ENCODE measurements at places on chromosomes 5 and 9.
A peak's percentile ranks its signal among the peaks of the same experiment; 100 is the strongest.

- no peak for DNase-seq
Observed at GRCh38 chr5:133050521-133050920, 1.3 kb upstream of the HSPA4 start.

GRCh38 chr5:151660616-151661495 is 25.9 kb downstream of the SPARC start:
- no peak for DNase-seq

GRCh38 chr5:139343476-139343875 is 1.8 kb downstream of the PAIP2 start:
- no peak for DNase-seq

GRCh38 chr5:137622850-137623249 is 113.0 kb downstream of the KLHL3 start:
- DNase-seq: no peak

GRCh38 chr5:139966856-139967255 is 76.2 kb downstream of the NRG2 start:
- no peak for DNase-seq

DNA sequence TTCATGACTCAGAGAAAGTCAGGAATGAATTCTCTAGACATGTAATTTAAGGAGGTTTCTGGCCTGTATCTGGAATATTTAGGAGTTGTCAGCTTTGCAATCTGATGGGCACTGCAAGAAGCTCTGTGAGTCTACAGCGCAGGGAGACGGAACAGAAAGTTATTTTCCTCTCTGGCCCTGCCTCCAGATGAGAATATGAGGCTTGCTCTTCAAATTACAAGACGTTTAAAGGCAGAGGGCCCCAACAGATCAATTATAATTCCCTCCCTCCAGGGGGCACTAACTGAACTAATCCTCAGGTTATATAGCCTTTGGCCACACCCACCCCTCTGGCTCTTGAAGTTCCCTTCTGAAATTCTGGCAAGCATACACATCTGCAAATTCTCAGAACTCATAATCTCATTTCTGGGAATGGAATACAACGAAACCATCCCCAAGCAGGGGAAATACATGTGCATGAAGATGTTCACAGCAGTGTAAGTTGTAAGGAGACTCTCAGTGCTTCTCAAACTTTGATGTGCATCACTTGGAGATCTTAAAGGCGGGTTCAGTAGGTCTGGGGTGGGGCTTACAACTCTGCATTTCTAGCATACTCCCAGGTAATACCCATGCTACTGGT is 307.6 kb downstream of the CWC27 start:
- DNase-seq: peak; percentile 55

GRCh38 chr5:109901628-109901981 is 211.9 kb downstream of the MAN2A1 start:
- no peak for DNase-seq

DNA sequence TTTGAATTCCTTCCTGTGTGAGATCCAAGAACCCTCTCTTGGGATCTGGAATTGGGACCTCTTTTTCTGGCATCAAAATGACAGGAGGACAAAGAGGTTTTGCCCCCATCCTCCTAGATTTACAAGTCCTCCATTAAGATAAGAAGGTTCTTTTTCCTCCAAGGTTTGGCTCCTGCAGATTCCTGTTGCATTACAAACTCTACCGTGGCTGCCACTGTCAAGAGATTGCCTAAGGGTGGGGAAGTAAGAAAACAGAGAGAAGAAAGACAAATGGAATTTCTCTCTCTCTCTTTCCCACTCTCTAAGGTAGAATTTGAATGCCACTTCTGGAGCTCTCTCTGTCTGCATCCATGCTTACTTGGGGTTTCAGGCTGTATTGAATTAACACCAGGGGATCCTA is 12.0 kb upstream of the SVEP1 start:
- no peak for DNase-seq

- no peak for DNase-seq
Observed at GRCh38 chr9:3909966-3910650, 384.3 kb upstream of the RFX3 start.

DNA sequence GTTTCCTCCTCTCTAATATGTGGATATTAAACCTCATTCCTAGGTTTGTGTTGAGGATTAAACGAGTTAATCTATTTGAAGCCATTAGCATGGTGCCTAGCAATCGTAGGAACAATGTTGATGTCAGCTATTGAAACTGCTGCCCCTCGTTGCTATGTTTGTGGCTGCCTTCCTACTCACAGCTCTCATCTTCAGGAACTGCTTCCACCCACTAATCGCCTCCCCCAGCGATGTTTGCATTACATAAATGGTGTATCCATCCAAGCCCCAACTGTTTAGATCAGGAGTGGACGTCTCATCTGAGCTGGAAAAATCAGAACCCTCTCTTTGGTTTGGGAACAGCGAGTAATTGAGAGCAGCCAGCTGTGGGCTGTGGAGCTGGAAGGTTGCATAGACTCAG is 416.6 kb downstream of the ARHGEF28 start:
- DNase-seq: no peak

- no peak for DNase-seq
Observed at GRCh38 chr9:8653855-8654254, 854.3 kb upstream of the DMAC1 start.

DNA sequence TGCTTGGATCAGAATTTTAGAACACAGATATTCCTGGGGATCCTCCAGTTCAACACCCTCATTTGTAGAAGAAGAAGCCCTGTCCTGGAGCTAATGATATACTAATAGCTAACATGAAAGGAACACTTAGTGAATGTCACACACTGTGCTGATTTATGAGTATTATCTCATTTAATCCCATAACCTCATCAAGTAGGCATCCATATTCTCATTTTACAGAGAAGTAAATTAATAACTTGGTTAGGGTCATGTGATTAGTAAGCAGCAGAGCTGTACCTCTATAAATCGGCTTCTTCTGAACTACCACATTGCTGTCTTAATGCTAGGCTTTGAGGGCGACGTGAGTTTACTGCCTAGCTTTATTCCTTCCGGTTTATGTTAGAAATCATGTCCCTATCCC is 6.0 kb downstream of the TTC23L start:
- DNase-seq: no peak

- no peak for DNase-seq
Observed at GRCh38 chr9:15642369-15642962, 89.6 kb downstream of the CCDC171 start.

GRCh38 chr5:57455511-57456455 is 26.8 kb downstream of the ACTBL2 start:
- DNase-seq: no peak

DNA sequence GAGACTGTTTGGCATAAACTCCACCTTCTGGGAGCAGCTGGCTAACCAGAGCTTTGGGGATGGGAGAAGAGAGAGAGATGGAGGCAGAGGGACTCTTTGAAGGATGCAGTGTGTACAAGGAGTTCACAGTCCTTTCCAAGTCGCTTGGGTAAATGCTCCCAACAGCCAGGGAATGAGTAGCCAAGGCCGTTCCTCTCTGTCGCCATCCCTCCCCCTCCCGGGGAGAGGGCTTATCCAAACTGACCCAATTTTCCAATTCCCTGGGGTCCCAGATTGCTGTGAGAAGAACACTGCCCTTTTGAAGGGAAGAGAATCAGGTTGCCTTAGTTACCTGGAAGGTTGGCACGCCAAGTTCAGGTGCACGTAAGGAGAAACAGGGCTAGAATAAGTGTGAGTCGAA is 7.9 kb downstream of the WWC1 start:
- DNase-seq: no peak

GRCh38 chr5:90548069-90548593 is 10.5 kb upstream of the ADGRV1 start:
- DNase-seq: no peak

DNA sequence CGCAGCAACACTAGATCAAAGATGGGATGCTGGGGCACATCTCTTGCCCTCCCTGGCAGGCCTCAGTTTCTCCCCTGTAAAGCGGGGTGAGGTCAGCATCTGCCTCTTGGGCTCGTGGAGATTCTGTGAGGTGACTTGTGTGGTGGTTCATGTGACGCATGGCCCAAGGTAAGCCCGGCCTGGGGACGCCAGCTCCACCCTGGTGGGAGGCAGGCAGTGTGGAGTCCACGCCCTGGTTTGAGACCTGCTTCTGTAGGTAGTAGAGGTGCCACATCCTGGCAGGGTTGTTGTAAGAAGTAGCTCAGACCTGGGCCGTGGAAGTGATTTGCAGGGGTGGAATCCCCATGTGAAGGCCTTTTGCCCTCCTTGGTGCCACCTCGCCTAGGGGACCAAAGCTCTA is 101.5 kb downstream of the DAB2IP start:
- DNase-seq: no peak

DNA sequence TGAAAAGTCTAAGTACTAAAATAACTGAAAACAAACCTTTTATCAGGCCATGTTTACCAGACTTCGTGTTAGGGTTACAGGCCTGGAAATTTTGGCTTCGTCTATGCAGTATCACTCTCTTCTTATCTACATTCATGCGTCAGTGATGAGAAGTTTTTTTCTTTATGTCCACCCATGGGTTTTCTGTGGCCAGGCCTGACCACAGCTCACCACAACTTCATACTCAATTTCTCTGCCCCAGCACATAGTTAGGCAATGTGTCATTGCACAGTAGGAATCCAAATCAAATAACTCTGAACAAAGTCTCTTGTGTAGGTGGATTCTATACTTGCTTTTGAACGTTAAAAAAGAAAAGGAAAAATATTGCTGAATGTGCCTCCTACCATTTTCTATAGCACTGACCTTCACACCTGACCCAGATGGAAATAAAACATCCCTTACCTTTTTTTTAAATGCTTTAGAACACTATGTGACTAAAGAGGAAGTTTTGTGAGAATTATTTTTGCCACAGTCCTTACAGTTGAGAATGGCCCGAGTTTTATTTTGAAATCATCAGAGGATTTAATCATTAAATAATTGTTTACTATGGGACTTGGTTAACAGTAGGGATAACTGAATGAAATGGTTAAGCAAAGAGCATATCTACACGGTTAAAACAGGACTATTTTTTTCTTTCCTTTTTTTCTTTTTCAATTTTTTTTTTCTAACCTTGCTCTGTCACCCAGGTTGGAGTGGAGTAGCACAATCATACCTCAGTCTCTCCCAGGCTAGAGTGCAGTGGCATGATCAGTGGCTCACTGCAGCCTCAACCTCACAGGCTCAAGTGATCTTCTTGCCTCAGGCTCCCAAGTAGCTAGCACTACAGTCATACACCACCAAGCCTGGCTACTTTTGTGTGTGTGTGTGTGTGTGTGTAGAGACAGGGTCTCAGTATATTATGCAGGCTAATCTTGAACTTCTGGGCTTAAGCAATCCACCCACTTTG is 1247.0 kb upstream of the ACO1 start:
- DNase-seq: no peak

GRCh38 chr5:88452820-88453219 is 184.2 kb upstream of the TMEM161B start:
- DNase-seq: no peak

DNA sequence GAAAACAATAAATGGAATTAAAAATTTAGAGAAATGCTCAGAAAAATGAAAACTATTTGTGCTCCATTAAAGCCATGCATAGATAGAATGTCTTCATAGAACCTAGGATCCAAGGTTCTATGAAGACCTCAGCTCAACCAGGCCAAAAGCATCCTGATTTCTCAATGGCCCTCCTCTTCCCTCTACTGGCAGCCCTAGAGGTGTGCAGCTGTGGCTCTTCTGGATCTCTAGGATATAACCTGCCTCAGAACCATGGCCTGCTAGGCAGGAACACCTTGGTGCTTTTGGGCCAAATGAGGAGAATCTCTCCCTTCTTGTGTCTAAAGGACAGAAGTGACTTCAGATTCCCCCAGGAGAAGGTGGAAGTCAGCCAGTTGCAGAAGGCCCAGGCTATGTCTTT is 15.1 kb downstream of the IFNA1 start:
- no peak for DNase-seq

GRCh38 chr9:2128618-2129017 is 113.5 kb downstream of the SMARCA2 start:
- no peak for DNase-seq

DNA sequence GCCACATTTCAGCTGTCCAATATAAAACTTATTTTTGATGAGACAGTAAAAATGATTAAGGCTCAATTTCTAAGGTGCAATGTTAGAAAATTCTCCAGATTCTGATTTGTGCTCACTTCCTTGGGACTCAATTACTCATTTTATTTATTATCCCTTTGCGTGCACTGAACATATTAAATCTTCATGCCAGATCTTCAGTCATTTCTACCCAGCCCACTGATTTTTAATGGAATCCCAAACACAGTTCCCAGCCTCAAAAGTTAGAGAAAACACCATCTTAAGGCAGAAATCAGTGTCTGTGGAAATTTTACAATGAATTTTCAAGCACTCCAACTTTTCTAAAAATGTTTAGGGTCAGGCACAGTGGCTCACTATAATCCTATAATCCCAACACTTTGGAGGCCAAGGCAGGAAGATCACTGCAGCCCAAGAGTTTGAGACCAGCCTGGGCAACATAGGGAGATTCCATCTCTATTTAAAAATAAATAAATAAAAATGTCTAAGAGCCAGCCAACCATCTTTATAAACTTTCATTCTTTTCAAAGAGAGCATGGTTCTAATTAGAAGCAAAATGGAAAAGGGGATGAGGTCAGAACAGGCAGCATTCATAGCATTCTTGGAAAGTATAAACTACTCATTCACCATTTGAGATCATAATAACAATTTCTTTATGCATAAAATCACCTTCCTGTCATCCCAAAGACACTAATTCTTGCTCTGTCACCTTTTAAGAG is 53.7 kb downstream of the TLE1 start:
- DNase-seq: no peak

GRCh38 chr9:114155263-114155994 is at the start of gene COL27A1:
COL27A1 (plus strand) TSS chr9:114155537; CDS start chr9:114155951, 414 bp downstream.
- DNase-seq: peak; percentile 69

DNA sequence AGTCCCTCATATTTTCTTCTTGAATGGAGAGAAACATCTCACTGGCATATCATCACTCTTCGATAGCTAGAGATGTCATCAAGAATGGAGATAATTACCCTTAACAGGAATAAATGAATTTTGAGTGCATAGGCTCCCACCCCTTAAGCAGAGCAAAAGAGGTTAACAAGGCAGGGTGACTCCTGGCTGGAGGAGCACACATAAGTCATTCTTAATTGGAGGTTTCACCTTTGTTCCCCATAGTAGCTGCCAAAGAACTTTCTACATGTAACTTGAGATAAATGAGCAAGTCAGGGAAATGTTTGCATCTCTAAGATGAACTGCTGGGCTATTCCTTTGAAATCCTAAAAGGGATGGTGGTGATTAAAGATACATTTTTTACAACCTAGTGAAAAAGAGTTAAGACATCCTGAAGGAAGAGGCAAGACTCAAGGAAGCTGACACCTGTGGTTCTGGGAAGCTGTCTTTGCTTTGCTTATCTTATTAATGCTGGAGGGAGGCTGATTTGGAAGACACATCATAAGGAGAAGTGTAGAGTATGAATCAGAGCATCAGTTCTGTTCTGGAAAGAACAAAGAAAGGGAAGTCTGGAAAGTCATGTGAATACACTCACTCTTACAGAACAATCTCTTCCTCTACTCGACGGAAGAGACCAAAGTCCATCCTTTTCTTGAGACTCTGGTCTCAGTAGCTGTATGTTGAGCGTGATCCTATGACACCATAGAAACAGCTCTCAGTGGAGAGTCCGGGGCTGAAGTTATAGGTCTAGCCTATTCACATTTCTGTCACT is 326.3 kb downstream of the OSTF1 start:
- DNase-seq: no peak

All from activated T-helper 2 cell treated with anti-CD3 and anti-CD28 coated beads, Interferon-gamma antibody, Interleukin-2, Interleukin-4, amounts not matched to agents 10 μg/mL and 5 μg/mL and 100 μg/mL, durations not matched to agents 14 hours and 24 hours and 36 hours (primary cell).